ENCODE measurements at places on chromosomes 2 and 18.

GRCh38 chr18:72762515-72763122 is 105.2 kb downstream of the NETO1 start:
- peak; percentile 62 for DNase-seq

DNA sequence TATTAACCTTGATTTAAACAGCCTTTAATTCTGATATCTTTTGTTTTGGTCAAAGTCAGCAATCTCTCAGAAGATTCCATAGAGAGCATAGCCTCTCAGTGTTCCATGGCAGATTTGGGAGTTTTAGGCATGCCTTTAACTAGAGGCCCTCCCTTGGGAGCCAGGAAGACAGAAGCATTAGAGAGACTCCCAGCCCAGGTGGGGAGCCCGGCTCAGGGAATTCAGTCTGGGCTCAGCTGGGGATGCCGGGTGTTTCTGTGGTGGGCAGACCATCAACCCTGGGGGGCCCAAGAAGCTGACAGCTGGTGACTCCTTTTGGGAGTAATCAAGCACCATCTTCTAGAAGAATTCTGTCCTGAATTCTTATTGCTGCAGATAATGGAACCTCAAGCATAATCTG is 99.7 kb upstream of the CELF4 start:
- no peak for DNase-seq

DNA sequence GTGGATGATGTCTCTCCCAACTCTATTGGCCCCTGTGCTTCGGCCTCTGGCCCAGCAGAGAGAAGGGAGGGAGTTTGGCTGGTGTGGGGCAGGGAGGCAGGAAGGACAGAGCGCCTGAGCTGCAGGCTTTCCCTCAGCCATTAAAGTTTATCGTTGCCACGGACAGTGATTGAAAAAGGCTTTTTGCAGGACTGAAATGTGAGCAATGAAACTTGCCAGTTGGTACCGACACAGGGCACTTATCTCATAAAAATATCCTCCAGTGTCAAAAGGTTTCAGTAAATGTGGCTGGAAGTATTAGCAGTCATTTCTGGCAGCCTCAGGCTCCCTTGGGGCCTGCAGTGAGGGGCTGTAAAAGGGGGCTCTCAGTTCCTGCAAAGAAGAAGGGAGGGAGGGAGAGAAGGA is 169.2 kb downstream of the GLI2 start:
- DNase-seq = no peak

DNA sequence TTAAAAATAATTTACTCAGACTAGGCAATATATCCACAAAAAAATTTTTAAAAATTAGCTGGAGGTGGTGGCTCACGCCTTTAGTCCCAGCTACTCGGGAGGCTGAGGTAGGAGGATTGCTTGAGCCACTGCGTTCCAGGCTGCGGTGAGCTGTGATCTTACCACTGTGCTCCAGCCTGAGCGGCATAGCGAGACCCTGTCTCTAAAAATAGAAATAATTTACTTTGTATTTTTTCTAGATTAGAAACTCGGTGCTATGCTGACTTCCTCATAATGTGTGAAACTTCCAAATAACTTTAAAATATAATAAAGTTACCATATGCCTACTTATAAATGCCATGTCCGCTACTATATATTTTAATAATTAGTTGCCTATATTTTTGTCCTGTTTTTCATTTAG is 6.7 kb downstream of the PPIG start:
- no peak for DNase-seq

GRCh38 chr18:74589021-74589420 is 8.6 kb upstream of the ZNF407 start:
- peak; percentile 8 for DNase-seq

- no peak for DNase-seq
Measured at GRCh38 chr2:53527056-53527455, 240.5 kb upstream of the CHAC2 start.

- DNase-seq = no peak
Measured at GRCh38 chr2:30978854-30979253, 159.4 kb downstream of the GALNT14 start.

DNA sequence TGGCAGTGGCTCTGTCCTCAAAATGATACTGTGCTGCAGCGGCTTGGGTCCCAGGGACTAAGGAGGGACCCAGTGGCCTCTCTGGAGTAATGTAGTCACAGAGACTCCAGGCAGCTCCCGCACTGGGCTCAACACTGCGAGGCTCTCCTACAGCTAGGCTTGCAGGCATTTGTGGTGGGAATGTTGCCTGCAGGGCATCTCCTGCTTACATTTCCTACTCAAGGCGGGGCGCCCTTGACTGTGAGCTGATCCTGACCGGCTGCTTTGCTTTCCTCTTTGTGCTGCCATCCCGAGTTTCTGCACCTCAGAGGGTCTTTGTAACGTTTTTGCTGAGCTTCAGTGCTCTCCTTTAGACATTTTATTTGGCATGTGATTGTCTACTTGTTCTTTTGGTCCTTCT is 177.4 kb upstream of the FN1 start:
- no peak for DNase-seq

DNA sequence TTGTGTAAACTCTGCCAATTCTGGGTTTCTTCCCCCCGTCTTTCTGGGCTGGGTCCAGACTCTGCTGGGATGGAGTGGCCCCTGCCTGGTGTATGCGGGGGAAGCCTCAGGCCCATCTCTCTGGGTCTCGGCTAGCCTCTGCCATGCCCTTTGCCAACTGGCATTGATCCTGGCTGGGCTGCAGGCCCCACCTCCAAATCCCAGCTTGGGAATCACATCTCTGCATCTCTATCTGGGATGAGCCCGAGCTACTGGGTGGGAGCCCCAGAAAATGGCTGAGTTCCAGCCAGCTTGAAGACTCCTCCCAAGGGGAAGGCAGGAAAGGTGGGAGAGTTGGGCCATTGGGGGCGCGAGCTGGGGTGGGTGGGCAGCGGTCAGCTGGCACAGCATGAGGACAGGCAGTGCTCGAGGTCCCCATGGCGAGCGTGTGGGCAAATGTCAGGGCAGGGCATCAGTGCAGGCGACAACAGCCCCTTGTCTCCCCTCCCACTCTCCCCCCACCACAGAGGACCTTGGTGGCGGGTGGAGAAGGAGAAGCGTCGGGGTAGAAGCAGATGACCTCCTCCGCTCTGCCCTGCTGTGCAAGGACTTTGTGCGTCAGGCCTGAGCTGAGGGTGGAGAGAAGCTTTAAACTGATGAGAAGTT is 139.4 kb downstream of the ASB1 start:
- no peak for DNase-seq

DNA sequence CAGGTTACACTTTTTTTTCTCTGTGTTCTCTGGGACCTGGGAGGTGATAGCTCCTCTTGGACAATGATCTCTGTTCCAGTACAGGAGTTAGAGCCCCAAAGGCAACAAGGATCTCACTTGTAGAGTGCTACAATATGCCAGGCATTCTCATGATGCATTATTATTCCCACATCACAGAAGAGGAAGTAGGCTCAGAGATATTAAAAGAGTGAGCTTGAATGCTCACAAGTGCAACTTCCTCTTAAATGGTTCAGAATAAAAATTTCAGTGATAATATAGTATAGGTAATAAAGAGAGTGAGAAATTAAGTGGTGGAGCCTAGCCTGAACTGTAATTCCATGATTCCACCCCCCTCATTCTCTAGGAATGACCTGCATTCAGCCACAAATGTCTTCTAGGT is 21.4 kb downstream of the POLE4 start:
- DNase-seq = no peak

GRCh38 chr2:230008708-230009066 is 60.0 kb downstream of the SLC16A14 start:
- no peak for DNase-seq

GRCh38 chr2:37020212-37020886 is 54.0 kb upstream of the STRN start:
- no peak for DNase-seq

- DNase-seq = peak; percentile 54
Measured at GRCh38 chr2:113116100-113116958, 11.1 kb upstream of the IL1RN start.
